ENCODE measurements at places on chromosomes 6 and 20. TPM values are rescaled to one million over a fixed set of nuclear protein-coding genes. Genes with fewer than 3 reads are reported as not detected.

MACROD2 gene
- total RNA-seq: 2.8 TPM

DNA sequence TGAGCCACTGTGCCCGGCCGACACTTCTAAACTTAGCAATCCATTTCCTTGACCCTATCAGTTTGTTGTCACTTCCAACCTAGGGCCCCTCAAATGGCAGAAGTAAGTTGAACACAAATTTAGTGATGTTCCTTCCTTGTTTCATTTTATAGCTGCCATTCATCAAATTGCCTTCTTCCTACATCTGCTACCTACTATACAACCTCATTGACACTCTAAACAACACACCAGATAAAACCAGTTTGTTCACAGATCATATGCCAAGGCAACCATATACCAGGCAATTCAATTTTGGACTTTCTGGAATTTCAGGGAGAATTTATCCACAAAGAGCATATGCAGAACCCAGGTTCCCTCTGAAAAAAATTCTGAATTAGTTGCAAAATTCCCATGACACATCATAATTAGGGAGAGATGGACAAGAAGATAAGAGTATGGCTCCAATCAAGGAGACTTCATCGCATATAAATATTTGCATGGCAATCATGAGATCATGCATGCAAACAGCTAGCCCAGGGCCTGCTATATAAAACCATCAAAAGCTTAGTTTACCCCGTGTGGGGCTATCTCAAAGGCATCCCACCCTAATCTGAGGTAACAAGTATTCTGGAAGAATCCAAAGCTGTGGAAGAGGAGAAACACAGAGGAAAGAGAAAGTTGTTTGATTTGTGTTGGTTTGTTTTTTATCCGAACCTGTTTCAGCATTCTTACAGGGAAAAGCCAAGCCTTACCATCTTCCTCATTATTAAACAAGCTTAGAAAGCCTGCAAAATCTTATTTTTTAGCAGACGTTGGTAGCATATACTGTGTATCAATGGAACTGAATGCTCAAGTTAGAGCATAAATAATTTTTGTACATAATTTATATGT, 132.8 kb upstream of the TNFAIP3 start:
- H3K4me1 ChIP-seq: no peaks in the 10 kb centered on the region
- DNase-seq: no peak
- H3K36me3 ChIP-seq: no peaks in the 10 kb centered on the region
- no peak overlapping the region for H3K4me3 ChIP-seq
- no peaks in the 10 kb centered on the region for H3K27me3 ChIP-seq

PARD6B gene
- total RNA-seq: 29.2 TPM

DNA sequence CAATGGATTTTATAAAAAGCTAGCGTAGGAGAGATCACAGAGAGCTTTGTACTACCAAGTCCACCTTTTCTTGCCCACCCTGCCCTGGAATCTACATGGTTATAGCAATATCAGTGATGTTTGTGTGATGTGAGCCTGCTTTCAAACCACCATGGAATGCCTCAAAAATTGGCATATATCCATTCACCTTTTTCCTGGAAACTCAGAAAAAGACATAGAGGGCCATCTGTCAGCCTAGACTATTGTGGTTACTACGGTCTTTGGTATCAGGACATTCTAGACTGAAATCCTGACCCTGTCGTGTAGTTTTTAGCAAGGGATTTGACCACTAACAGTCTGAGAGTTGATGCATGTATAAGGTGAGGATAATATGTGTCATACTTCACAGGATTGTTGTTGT, 239.6 kb downstream of the GRIK2 start:
- no peak for DNase-seq
- H3K27ac ChIP-seq: no peak overlapping the region
- H3K4me3 ChIP-seq: no peak overlapping the region
- H3K36me3 ChIP-seq: no peaks in the 10 kb centered on the region

ANKRD6 gene
- 9.2 TPM for total RNA-seq

- no peak for DNase-seq
- no peaks in the 10 kb centered on the region for H3K27me3 ChIP-seq
- peaks cover 9% of the 10 kb centered on the region for H3K4me1 ChIP-seq
- no peak overlapping the region for H3K4me3 ChIP-seq
These were observed 2.0 kb downstream of the AGER start for GRCh38 chr6:32181915-32182529.

DNA sequence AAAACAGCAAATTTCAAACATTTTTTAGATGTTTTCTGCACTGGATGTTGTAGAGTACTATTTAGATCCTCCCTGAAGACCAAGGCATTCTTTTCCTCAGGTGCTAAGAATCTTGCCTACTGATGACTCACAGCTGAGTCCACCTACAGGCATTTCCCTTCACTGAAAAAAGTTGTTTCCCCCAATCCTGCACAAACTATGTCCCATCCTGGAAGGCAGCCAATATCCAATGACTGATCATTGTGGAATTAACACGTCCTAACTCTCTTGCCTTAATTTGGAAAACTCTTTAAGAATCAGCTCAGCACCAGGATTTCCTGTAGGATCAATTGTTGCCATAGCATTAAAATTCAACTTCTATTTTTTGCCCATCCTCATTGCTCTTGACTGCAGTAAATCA, 268.4 kb upstream of the IRAK1BP1 start:
- no peaks in the 10 kb centered on the region for H3K4me1 ChIP-seq
- no peak overlapping the region for H3K27ac ChIP-seq
- no peaks in the 10 kb centered on the region for H3K36me3 ChIP-seq
- H3K27me3 ChIP-seq: no peaks in the 10 kb centered on the region

NEURL2 gene
- 10.9 TPM for total RNA-seq

Data from GM23338 (cell line).